8988T (cell line): ENCODE measurements at places on chromosomes 1 and 21.

GRCh38 chr1:82445132-82445531, 644.4 kb downstream of the ADGRL2 start:
- no peak for DNase-seq

- DNase-seq: no peak
Measured at GRCh38 chr21:36550761-36551160, 70.8 kb upstream of the CLDN14 start.

GRCh38 chr1:161718559-161719324, 2.6 kb upstream of the FCRLB start:
- no peak for DNase-seq

GRCh38 chr1:181987334-181987895, 74.1 kb downstream of the ZNF648 start:
- DNase-seq: no peak

DNA sequence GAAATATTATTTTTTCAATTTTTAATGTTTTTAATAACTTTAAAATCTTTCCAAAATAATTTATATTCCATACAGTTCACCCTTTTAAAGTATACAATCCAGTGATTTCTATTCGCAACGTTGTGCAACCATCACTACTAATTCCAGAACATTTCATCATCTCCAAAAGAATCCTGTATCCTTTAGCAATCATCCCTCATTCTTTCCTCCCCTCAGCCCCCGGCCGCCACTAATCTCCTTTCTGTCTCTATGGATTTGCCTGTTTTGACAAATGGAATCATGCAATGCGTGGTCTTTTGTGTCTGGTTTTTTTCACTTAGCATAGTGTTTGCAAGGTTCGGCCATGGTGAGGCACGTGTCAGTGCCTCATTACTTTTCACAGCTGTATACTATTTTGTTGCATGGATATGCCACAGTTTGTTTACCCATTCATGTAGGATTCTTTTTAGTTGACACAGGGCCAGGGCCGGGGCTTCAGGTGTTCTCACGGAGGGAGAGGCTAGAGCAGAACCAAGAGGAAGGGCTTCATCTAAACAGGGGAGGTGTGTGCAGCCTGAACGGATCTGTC, 40.6 kb upstream of the ZBTB40 start:
- no peak for DNase-seq

GRCh38 chr1:246000638-246001015, 506.5 kb downstream of the SMYD3 start:
- no peak for DNase-seq

DNA sequence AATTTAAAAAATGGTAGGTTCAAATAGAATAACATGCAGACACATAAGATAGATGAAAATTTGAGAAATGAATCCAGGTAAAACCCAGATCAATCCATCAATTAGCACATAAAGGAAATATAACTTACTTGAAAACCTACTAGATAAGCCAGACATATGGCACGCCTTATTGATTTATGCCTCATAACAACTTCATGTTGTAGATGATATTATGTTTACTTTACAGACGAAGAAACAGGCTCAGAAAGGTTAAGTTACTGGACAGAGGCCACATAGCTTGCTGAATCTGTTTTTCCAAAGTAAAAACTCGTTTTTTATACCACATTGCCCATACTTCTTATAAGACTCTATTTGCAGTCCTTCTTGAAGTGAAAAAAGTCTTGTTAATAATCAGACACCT, 22.1 kb upstream of the NCF2 start:
- DNase-seq: no peak

GRCh38 chr1:61699911-61700851, 24.8 kb downstream of the TM2D1 start:
- no peak for DNase-seq

DNA sequence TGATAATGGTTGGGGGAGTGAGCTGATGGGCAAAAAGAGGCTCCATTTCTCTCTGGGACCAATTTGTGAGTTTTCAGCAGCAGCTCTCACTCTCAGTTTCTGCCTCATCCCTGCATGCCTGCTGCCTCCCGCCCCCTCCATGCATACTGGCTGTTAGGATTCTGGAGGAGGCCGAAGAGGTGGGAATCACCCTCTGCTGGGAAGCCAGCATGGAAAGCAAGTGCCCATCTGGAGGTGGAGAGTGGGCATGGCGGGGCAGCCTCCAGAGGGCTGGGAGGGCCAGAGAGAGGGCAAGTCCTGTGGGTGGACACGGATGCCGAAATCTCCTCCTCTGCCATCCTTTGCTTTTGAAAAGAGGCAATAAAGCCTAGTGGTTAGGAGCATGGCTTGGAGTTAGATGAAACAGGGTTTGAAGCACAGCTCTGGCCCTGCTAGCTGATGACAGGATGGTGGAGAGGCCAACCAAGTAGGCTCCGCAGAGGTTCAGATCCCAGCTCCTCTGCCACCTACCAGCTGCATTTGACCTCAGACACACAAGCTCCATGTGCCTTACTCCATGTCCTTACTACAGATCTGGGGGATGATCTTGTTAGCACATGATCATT, 113.4 kb downstream of the GRIK3 start:
- no peak for DNase-seq

DNA sequence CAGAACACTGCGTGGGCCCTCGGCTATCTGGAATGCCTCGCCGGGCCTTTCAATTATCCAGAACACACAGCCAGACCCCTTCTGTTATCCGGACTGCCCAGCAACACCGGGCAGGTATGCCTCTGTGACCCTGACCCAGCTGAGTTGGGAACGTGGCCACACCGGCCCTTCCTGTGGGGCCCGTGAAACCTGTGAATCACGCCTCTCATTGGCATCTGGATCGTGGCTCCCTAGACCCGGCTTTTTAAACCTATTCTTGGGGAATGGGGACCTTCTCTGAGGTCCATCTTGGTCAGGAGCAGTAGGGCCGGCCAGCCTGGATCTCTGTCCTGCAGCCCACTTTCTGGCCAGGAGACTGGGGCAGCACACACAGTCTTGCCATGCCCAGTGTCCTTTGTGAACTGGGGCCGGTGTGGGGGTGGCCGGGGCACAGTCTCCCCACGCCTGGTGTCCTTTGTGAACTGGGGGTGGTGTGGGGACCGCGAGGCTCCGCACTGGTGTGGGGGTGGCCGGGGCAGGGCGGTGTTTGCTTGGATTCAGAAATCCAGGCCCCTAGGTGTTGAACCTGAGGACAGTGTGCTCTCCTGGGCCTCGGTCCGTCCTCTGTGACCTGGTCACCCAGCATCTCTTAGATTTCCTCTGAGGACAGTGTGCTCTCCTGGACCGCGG, 11.1 kb downstream of the COL18A1 start:
- DNase-seq: no peak
